Activated CD4-positive, CD25-positive, alpha-beta regulatory T cell (primary cell): ENCODE measurements at places on chromosomes 12 and 14.

DNA sequence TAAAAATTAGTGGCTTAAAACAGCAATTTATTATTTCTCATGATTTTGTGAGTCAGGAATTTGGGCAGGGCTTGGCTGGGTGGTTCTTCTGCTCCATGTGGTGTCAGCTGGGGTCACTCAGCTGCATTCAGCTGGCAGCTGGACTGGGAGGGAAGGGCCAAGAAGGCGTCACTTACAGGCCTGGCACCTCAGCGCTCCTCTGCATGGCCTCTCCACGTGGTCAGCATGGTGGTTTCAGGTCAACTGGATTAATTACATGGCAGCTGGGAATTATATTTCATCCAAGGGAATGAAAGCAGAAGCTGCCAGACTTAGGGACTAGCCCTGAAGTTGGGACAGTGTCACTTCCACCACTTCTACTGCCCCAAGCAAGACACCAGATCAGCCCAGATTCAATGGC, 27.5 kb upstream of the IRF2BPL start:
- DNase-seq, result no peak

- DNase-seq, result no peak
Observed at GRCh38 chr14:100329233-100330006, 6.3 kb downstream of the SLC25A47 start.

GRCh38 chr12:62292761-62293344, 32.6 kb downstream of the USP15 start:
- DNase-seq, result no peak

DNA sequence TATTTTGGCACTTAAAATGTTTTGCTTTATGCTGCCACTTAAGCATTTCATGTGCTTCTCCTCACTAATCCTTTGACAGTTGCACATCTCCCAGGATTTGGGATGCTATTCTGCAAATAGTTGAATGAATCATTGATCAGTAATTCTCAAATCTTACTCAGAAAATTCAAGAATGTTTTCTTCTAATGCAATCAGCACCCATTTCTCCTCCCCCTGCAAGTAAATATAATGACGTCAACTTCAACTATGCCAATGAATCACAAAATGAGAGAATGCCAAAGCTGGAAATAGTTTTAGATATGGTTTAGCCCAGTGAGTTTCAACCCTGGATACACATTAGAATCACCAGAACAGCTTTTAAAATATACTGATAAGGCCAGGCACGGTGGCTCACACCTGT, 2.1 kb upstream of the BLOC1S1 start:
- no peak for DNase-seq

DNA sequence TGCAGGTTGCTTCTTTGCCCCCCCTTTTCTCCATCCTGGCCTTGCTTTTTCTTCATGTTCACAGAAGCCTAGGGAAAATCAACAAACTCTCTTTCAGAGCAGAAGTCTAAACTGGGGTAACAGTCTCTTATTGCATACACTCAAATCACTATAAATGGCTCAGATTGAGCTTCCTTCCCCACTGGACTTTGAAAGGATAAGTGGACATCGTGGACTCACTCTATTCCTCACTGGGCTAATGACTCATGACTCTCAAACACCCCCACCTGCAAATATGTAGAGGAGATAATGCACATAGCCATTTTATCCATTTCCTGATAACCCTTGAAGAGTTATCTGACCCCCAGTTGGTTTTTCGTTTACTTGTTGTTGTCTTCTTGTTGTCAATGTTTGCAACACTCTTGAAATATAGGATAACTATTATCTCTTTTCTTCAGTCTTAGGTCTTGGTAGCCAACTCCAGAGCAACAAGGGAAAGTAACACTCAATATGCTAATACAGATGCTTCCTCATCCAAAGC, 221.3 kb downstream of the PIK3C2G start:
- no peak for DNase-seq

- DNase-seq, result no peak
Observed at GRCh38 chr12:20628999-20629398, 66.1 kb upstream of the SLCO1C1 start.

GRCh38 chr14:90239139-90239538, 17.2 kb upstream of the PSMC1 start:
- DNase-seq, result no peak

DNA sequence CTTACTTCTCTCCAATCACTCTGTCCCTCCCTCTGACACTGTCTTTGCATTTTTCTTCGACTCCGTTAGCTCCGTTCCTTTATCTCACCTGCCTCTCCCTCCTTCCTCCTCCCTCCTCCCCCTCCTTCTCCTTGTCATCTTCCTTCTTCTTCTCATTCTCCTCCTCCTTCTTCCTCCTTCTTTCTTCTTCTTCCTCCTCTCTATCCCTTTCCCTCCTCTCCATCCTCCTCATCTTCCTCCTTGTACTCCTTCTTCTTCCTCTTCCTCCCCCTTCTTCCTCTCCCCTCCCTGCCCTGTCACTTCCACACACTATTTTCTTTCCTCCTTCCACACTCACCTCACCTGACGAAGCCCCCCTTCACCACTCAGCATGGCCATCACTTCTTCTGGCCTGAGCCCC, 53.0 kb downstream of the HSPB8 start:
- DNase-seq, result no peak

- DNase-seq, result no peak
Observed at GRCh38 chr12:29796823-29797263, 13.1 kb upstream of the TMTC1 start.

DNA sequence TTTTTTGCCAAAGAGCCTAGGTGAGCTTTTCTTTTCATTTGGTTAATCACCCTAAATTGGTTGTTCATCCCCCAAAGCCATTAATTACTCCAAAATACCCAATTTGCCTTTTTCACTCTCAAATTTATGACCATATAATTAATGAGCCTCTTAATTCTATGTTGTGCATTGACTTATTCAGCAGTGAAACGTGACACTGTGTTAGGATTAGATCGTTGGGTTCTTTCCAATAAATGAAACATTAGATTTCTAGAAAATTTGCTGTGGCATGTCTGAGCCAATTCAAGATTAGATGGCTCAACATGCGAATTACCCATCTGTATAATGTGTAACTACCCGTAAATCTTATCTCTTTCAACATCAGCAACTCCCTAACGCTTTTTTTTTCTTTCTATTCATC, 273.4 kb downstream of the BMP4 start:
- no peak for DNase-seq

DNA sequence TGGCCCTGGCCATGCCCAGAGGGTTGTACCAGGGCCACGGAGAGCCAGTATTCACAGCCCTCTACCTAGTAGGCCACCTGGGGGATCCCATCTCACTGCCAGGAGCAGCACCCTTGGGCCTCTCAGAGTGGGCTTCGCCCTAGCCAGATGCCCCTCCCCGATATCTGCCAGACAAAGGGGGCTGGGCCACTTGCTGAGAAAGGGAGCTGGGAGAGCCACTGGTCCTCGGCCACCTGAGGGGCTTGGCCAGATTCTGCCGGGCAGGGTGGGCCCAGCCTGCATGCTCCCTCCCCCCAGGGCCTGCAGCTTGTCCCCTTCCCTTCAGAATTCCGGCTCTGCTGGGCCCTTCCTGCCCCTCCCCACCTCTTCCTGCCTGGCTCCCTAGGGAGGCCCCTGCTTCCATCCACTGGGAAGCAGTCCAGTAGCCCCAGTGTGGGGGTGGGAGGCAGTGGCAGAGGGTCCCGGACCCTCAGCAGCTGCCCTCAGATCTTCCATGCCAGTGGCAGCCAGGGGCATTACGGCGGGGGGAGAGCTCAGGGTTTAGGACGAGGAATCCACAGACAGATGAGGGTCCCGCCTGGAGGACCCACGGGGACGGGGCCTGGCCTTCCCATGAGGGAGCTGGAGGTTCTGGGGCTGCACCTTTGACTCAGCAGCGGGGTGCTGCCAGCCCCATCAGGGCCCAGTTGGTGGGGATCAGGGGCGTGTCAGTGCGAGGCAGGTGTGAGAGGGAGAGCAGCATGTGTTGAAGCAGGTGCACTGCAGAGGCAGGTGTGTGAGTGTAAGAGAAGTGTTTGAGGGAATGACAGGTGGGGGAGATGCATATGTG, 2.4 kb downstream of the CRIP2 start:
- no peak for DNase-seq

DNA sequence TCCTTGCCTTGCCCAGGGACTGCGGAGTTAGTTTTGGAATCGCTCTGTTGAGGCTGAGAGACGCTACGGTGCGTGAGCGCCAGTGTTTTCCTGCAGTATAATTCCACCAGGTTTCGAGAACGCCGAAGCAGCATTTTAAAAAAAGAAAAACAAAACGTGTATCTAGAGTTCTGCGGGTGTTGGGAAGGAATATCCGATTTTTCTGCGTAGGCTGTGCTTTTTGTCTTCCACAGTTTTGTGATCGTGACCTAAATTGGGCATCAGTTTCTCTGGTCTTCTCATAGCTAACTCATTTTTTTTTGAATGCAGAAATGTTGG, 778 bp downstream of the DNM1L start:
- no peak for DNase-seq

GRCh38 chr12:46661110-46661845, 164.5 kb downstream of the SLC38A4 start:
- no peak for DNase-seq

DNA sequence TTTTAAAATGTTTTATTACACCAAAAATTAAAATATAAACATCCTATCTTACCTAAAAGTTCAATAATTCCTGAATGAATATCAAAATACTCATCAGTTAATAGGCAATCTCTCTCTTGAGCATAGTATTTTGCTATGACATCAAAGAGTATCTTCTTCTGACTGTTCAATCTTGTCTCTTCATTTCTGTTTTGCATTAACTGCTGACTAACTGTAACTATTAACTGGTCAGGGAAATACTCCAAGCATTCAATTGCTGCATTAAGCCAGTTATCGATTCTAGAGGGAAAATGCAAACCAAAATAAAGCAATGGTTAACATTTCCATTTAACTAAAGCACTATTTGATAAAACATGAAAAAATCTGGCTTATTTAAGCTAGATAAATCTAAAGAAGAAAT, 13.4 kb downstream of the DEPDC4 start:
- no peak for DNase-seq

GRCh38 chr14:71400871-71401321, 493.6 kb downstream of the PCNX1 start:
- no peak for DNase-seq

DNA sequence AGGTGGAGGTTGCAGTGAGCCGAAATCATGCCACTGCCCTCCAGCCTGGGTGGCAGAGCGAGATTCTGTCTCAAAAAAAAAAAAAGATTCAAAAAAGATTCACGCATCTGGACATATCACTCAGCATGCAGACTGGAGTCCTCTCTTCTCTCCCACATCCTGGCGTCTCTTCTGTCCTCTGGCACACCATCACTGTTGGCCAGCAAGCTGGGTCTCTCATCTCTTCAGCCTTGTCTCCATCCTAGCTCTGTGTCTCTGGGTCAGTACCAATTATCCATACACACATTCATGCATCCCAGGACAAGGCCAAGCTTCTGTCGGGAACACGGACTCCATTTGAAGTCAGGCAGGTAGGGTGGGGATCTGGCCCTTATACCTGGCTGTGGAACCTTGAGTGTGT, 105.5 kb upstream of the MAP1LC3B2 start:
- DNase-seq, result no peak

DNA sequence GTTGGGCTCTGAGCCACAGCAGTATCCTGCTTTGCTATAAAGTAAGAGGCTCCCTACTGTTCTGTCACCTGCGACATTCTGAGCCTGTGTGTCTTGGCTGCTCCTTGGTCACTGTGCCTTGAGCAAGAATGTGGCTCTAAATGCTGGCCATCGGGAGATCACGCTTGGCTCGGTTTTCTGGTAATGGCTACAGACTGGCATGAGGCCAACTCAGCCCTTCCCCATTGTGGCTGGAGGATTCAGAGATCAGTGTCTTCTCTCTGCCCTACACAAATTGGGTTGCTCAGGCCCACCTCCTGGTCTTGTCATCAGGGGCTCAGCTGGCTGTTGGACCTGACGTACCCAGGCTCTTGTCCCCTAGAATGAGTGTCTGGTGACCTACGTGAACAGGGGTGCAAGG, 94.5 kb downstream of the PLXNC1 start:
- no peak for DNase-seq

DNA sequence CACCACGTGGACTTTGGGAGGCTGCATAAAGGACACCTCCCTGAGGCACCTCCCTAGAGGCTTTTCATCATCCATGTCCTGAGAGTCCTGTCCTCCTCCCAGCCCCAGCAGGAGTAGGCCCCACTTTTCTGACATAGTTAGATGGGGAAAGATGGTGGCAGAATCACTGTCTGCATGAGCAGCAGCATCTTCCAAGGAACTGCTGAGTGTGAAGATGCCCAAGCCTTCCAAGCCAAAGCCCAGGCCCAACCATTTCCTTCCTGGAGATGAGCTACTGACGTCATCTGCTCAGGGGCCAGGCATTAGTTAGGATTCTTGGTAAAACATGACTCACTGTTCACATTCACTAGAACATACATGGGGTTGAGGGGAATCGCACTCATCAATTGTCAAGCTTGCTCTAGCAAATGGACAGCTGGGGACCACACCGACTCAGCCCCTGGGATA, 37.3 kb downstream of the VDR start:
- no peak for DNase-seq

- no peak for DNase-seq
Observed at GRCh38 chr12:104672096-104672445, 215.3 kb downstream of the CHST11 start.

- no peak for DNase-seq
Observed at GRCh38 chr12:90193500-90193899, 484.9 kb upstream of the ATP2B1 start.

GRCh38 chr14:89252887-89253532, 164.0 kb downstream of the FOXN3 start:
- no peak for DNase-seq

DNA sequence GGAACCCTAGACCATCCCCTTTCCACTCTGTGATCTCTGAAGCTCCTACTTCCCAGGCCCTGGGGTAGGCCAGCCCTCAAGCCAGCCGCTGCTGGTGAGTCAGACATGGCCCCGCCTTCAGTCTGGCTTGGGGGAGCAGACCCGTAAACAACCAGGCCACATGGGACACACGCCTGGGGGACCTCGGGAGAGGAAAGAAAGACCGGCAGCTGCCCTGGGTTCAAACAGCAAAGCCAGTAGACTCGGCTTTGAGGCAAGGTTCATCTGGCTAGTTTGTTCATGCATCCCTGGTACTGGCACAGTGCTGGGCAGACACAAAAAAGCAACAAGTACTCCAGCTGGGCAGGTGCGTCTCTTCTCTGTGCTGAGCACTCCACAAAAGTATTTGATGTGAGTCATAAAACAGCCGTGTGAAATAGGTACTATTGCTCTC, 101.9 kb downstream of the SETD3 start:
- DNase-seq, result no peak

- no peak for DNase-seq
Observed at GRCh38 chr14:73240816-73241480, 3.6 kb downstream of the PAPLN start.

DNA sequence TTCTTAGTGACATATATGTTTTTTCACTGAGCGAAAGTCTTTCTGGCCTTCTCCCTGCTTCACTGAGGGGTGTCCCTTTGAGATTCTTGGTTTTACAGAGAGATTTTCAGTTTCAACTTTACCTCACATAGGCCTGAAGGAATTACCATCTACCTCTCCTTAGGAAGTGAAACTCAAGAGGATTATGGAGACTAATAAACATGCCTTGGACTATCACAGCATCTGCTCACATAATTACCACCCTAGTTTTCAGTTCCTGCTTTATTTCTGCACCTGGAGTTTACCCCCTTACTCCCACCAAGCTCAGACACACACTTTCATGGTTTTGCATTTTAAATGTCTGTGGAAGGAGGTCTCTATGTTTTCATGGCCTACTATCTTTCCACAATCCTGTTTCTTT, 118.3 kb upstream of the SCAF11 start:
- no peak for DNase-seq
